ENCODE measurements at places on chromosomes 1 and 21.

GRCh38 chr21:40472013-40472412 is 374.9 kb downstream of the DSCAM start:
- no peak for DNase-seq

- no peak for DNase-seq
Observed at GRCh38 chr1:155261493-155261851, 688 bp downstream of the SCAMP3 start.

DNA sequence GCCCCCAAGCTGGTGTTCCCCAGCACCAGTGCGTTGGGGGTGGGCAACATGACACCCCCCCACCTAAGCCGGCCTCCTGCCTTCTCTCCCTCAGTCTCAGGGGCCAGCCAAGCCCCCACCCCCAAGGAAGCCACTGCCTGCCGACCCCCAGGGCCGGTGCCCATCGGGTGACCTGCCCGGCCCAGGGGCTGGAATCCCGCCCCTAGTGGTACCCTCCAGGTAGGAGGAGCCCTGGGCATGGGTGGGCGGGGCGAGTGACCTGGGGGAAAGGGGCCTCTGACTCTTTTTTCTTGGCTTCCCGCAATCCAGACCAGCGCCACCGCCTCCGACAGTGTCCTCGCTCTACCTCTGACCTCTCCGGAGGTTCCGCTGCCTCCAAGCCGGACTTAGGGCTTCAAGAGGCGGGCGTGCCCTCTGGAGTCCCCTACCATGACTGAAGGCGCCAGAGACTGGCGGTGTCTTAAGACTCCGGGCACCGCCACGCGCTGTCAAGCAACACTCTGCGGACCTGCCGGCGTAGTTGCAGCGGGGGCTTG is 1.3 kb upstream of the EFNA4 start:
- DNase-seq, result no peak

GRCh38 chr1:115714572-115715141 is 53.9 kb downstream of the CASQ2 start:
- DNase-seq, result no peak

GRCh38 chr1:64882574-64883255 is 83.6 kb downstream of the JAK1 start:
- no peak for DNase-seq

DNA sequence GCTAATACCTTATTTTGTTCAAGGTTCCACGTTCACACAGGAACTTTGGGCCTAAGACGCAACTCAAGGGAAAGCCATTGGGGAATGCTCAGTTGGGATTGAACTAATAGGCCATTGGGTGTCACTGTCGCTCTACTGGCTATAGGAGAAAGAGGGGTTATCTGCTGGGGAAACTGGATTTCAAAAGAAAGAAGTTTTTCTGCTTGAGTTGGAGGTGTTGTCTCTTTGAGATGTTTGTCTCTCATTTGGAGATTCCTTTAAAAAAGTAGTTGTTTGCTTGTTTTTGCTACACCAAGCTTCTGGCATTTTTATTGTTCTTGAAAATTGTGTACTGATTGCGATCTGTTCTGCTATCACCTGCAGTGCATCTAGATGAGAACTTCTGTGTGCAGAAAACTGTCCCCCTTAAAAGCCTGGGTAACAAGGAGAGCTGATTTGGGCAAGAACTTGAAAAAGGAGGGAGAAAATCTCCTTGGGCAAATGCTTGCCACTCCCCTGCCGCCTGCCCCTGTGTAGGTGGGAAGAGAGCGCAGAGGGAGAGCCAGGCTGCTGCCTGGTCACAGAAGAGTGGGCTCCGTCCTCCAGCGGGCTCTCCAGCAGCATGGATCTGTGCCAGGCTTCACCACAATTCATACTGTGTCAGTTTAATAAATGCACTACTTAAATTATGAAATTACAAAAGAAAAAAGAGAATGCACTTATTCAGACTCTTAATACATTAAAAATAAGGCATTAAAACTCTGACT is 39.9 kb downstream of the PEX14 start:
- DNase-seq, result no peak

DNA sequence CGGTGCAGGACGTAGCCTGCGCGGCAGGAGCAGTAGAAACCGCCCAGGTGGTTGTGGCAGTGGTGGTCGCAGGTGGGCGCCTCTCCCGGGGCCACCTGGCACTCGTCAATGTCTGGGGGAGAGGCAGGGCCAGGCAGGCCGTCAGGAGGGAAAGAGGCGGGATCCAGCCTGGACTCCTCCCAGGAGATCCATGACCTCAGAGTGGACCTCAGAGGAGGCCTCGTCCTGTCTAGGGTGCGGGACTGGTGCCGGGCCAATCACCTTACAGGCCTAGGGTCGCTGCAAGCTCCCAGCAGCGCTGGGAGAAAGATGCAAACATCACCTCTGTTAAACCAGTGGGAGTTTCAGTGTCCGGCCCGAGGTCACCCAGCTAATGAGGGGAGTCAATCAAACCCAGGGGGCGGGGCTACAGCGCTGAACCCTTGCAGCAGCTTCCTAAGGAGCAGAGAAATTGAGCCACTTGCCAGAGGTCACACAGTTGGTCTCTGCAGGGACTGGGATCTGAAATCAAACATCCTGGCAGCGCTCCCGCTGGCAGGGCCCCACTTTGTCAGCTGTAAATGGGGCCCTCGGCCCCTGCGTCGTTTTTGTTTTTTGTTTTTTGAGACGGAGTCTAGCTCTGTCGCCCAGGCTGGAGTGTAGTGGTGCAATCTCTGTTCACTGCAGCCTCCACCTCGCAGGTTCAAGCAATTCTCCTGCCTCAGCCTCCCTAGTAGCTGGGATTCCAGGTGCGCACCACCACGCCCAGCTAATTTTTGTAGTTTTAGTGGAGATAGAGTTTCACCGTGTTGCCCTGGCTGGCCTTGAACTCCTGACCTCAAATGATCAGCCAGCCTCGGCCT is 1.4 kb downstream of the MASP2 start:
- DNase-seq, result no peak

Data from stimulated activated CD4-positive, alpha-beta T cell treated with anti-CD3 and anti-CD28 coated beads, Interleukin-2, amount 100 ng/mL, for 4 hours (primary cell).